Hepatocyte (in vitro differentiated cells): ENCODE measurements at places on chromosomes 1 and 21. TPM values are rescaled to one million over a fixed set of nuclear protein-coding genes. Genes with fewer than 3 reads are reported as not detected.

Gene AK5
- polyA plus RNA-seq: 0.05 and 0.67 TPM in 2 replicates

Gene ESRRG
- polyA plus RNA-seq: 2.8 and 7.1 TPM in 2 replicates

GRCh38 chr1:151003180-151003579 lies 3.5 kb downstream of the MINDY1 start:
- DNase-seq: no peak

DNA sequence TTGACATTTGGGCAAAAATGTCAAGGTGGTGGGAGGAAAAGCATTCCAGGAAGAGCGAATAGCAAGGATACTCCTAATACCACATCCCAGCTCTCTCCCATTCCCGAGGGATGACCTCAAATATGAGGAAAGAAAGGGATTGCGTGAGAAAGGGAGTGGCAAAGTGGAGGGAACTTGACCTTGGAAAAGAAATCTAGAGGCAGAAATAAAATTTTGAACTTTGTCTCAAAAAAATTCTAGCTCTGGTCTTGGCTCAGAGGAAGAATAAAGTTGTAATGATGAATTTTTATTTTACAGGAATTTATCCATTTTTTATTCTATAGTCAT lies 127.8 kb downstream of the TBX19 start:
- peak; percentile 30 for DNase-seq

- peak; percentile 13 for DNase-seq
Observed at GRCh38 chr21:14270631-14271030, 54.7 kb downstream of the RBM11 start.

GRCh38 chr1:202056644-202057334 lies 46.4 kb downstream of the ELF3 start:
- DNase-seq: peak; percentile 69

- DNase-seq: no peak
Observed at GRCh38 chr21:46594276-46594675, 10.6 kb downstream of the S100B start.

DNA sequence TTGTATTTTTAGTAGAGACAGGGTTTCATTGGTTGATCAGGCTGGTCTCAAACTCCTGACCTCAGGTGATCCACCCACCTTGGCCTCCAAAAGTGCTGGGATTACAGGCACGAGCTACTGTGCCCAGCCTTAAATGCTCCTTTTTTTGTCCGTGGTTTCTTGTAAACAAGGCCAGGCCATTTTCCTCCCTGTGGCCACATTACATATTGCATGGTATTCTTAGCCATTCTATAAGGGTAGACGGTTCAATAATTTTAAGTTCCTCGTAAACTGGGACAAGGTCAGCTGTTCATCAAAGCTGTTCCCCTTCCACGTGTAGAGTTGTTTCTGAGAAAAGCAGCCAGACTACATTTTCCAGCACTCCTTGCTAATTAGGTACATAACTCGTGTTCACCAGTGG lies 10.3 kb upstream of the LUZP1 start:
- no peak for DNase-seq
